LoVo (cell line): ENCODE measurements at places on chromosomes 4 and X.

GRCh38 chrX:132489578-132490419 is 961 bp upstream of the MBNL3 start:
- peak; percentile 9 for DNase-seq

- DNase-seq = no peak
Measured at GRCh38 chr4:103400405-103400804, 202.3 kb upstream of the CENPE start.

GRCh38 chrX:13084611-13085010 is 40.2 kb upstream of the FAM9C start:
- DNase-seq = no peak

DNA sequence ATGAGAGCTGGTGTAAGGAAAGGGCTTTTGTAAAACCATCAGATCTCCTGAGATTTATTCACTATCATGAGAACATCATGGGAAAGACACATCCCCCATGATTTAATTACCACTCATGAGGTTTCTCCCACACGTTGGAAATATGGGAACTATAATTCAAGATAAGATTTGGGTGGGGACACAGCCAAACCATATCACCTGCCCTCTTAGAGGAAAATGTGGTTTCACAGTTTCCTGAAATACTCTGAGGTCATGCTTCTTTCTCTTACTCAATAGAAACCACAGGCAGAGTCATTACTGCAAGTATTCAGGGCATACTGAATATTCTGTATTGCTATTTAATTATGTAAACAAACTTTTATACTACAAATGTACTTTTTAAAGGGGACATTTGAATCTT is 1453.3 kb downstream of the PCDH18 start:
- DNase-seq = no peak

DNA sequence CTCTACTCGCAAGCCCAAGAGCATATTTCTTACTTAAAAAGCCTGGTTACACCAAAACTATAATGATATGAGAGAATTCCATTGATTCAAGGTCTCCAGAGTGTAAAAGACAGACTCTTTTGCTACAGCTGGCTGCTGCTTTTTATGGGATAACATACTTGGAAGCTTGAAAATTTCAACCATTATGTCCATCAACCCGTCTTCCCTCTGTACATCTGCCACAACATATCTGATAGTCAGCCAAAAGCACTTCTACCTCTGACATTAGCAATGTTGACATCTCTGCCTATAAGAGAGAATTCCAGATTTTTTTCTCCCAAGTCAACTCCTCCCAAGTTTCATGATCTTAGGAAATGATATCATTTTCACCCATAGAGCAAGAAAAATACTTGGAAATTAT is 54.4 kb upstream of the IQCM start:
- no peak for DNase-seq

- DNase-seq = no peak
Measured at GRCh38 chrX:16586377-16587112, 63.4 kb upstream of the S100G start.
